Right ventricle myocardium inferior (tissue), 1 donor: ENCODE measurements at places on chromosomes 2 and 18. TPM values are rescaled to one million over a fixed set of nuclear protein-coding genes. Genes with fewer than 3 reads are reported as not detected.

Gene NHEJ1
- 9.7 TPM for total RNA-seq

Gene C2orf42
- 14.1 TPM for total RNA-seq

Gene IL18RAP
- total RNA-seq, result 0.30 TPM

Gene GALNT14
- 0.38 TPM for total RNA-seq

Gene DTNB
- 3.3 TPM for total RNA-seq

Gene ABCG8
- total RNA-seq, result 0.32 TPM

Gene RESP18
- total RNA-seq, result not detected

Gene IRS1
- total RNA-seq, result 15.9 TPM

Gene ITGA4
- total RNA-seq, result 1.8 TPM

Gene RNF125
- 5.6 TPM for total RNA-seq

Gene HRH4
- total RNA-seq, result 0.19 TPM

Gene VWA3B
- total RNA-seq, result 0.38 TPM

Gene SIX2
- 0.65 TPM for total RNA-seq
